ENCODE measurements at places on chromosomes 12 and 14.

DNA sequence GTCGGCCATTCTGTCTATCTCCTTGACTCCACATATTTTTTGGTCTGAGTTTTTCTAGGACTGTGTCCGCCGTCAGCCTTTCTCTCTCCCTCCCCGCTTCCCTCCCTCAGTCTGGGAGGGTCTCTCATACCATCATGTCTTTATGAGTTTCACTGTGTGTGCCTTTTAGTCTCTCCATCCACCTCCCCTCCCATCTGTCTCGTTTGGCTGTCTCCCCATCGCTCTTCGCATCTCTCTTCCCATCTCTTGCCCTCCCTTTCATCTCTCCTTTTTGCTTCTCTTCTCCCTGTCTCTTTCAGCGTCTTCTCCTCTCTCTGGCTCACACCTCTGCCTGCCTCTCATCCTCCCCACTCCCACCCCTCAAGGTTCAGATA is 6.9 kb upstream of the CISTR start:
- no peak for DNase-seq

DNA sequence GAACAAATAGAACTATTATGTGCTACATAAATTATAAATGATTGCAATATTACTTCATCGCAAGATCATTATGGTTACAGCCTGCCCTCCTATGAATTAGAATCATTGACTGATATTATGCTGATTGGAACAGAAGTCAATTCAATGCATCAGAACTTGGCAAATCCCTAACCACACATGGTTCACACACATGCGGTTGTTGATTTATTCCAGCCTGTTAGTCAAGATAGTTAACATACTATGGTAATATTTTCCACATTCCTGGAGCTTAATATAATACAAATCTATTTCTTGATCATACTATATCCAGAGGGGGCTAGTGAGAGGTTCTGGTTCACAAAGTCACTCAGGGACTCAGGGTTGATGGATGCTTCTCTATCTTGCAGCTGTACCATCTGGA is 9.7 kb upstream of the CACNA1C start:
- no peak for DNase-seq

DNA sequence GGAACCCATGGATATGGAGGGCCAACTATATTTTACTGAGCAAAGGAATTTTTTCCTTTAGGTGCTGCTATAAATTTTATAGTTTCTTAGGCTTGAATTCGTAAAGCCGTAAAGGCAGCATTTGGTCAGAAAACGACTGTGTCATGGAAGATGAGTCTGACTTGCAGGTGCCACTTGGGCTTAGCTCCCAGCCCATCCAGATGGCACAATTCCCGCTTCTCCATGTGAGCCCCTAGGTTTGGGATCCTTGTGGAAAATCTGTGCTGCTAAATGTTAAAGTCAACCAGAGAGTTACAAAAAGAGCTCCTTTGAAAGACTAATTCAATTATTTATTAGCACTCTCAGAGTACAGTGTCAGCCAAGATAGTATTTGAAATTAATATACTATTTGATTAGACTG is 120.1 kb upstream of the NPAS3 start:
- no peak for DNase-seq

GRCh38 chr14:60878536-60878935 is 102.3 kb downstream of the TRMT5 start:
- no peak for DNase-seq

DNA sequence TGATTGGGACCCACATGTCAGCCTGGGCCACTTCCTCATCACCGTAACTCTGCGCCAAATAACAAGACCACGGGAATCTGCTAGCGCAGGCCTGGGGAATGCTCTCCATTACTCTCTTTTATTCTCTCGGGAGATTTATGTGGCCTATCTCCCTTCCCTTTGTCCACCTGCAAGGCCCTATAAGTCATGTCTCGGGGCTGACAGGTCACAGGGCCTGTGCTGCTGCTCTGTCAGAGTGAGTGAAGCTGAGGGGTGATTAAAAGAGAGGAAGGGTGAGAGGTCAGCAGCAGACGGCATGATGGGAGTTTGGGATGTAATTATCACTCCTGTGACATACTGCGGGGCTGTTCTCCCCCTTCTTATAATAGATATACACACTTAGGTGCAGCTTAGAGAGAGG is 26.2 kb upstream of the GPATCH2L start:
- DNase-seq: no peak

GRCh38 chr14:56125772-56126636 is 7.8 kb downstream of the PELI2 start:
- no peak for DNase-seq

- DNase-seq: peak; percentile 27
These were observed 32.8 kb downstream of the ARID4A start for GRCh38 chr14:58331111-58331510.

DNA sequence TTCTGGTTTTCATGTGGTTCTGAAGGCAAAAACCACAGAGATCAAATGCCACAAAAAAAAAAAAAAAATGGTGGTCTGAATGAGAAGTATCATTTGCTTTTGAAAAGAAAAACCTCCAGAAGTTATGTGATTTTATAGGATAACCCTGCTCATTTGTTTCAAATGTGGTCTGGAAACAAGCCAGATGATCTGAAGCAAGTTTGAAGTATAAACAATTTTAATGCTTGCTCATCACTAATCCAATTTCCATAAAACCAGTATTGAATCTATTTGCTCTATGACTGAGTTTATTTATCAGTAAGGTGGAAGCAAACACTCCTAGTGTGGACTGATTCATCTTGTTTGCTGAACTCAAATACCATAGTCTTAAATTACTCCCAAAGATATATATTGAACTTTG is 407.3 kb upstream of the FLRT2 start:
- no peak for DNase-seq

- DNase-seq: no peak
These were observed 15.4 kb upstream of the ANKLE2 start for GRCh38 chr12:132776816-132777568.

DNA sequence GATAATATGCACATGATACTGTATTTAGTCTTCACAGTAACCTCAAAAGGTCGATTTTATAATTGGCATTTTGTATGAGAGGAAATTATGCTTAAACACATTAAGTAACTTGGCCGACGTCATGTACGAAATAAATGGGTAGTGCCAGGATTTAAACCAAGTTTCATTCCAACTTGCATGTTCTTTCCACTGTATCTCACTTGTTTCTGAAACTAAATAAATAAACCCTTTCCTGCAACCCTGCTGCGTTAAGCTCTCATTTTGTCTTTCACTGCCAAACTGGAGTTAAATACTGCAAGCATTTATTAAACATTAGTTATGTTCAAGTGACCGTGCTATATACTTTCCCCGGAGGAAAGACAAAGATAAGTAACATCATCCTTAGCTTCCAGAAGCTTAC is 293.9 kb upstream of the PRKD1 start:
- no peak for DNase-seq

DNA sequence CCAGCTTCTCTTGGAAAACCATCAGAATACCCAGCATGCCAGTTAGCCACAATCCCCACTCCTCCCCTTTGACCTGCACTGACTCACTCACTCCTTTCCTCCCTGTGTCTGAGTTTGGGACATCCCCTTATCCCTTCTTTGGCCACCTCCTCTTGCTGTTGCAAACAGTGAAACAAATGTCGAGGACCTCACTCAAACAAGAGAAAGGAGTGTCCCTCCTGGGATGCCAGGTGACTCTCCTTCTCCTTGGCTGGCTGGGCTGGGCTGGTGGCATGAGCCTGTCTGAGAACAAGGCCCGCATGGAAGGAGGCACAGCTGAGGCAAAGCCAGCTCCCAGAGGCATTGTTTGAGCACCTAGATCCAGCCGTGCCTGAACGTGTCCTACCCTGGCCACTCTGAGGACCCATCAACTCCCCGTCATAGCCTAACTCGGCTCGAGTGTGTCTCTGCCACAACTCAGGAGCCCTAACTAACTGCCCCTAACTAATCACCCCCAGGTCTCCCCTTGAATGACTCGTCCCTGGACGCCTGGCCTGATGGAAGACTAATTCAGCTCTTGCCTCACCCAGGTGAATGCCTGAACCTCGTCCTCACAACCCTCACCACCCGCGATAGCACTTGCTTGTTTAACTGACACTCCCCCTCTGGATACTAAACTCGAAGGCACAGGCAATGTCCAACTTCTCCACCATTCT is 43.0 kb downstream of the NCOR2 start:
- no peak for DNase-seq

DNA sequence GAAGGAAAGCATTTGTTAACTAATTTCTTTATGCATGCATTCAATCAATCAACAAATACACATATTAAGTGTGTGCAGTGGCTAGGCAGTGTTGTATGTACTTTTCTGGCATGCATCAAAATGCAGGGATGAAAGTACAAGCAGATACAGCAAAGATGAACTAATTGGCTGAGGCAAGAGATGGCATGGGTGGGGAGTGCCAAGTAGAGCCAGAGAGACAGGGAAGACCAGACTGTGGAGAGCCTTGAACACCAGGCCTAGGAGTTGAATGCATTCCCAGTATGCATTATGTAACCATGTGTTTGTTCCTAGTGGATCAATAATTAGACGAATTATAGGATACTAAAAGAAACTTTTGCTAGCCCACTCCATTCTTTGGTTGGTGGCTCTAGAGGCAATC is 17.3 kb upstream of the LMNTD1 start:
- DNase-seq: no peak

DNA sequence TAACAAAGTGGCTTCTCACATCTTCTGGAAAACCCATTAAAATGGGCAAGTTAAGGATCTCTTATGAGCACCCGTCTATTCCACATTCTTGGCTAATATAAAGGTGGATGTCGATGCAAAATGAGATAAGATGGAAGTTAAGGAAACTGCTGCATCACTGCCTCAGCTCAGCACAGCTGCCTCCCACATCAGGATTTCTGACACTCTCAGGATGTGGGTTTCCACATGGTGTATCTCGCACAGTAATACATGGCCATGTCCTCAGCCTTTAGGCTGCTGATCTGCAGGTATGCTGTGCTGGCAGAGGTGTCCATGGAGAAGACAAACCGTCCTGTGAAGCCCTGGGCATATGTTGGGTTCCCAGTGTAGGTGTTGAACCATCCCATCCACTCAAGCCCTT is 1348.0 kb downstream of the TMEM121 start:
- DNase-seq: no peak

DNA sequence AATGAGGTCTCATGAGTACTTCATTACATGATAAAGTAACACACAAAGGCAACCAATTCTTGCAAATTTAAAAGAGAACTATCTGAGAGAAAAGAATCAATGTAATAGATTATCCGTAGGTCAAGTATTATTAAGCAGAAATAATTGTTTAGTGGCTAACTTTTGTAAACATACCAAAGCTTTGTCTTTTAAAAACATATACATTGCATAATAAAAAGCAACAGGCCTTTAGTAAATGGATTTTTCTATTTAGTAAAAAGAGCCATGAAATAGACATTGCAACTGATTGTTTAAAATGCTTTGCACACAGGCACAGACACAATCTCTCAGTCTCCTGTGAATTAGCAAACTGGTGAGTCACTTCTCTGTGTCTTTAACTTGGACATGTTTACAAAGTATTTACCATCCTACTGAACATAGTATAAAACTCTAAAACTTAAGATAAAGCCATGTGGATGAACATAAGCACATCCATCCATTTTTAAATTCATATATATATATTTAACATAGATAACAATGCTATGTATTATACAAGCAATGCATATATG is 518.7 kb upstream of the MGAT4C start:
- DNase-seq: no peak

DNA sequence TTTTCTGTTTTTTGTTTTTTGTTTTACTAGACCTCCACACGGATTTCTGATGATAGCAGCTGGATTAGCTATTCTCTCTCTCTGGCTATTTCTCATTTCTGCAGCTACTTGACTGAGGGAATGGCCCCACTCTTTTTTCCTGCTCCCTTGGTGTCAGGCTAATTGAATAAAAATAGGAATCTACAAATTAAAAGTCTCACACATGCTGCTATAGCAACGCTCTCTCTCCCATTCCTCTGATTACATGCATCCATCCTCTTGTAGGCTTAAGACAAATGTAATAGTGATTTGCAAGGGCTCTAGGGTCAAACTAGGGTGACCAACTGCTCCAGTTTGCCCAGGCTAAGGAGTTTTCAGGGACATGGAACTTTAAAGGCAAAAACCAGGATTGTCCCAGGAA is 221.8 kb downstream of the PHLDA1 start:
- no peak for DNase-seq

- DNase-seq: no peak
These were observed 48.5 kb upstream of the MEG3 start for GRCh38 chr14:100777366-100777817.

- DNase-seq: no peak
These were observed 115.4 kb downstream of the ZFP36L1 start for GRCh38 chr14:68677476-68677875.

DNA sequence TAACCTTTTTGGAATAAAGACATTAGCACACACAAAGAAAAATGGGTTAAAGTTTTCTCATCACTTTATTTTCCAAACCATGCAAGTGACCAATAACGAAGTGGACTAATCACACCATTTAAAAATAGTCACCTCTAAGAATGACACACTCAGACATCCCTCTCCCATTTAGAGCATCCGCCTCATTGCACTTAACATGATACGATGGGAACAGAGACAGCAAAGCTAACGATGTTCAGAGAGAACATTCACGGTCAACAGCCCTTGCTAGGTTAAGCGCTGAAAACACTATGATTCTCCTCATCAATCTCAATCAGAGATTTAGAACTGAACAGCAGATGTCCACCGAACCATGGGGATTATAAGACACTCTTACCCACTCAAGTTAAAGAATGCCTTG is 35.8 kb downstream of the NIN start:
- DNase-seq: no peak

DNA sequence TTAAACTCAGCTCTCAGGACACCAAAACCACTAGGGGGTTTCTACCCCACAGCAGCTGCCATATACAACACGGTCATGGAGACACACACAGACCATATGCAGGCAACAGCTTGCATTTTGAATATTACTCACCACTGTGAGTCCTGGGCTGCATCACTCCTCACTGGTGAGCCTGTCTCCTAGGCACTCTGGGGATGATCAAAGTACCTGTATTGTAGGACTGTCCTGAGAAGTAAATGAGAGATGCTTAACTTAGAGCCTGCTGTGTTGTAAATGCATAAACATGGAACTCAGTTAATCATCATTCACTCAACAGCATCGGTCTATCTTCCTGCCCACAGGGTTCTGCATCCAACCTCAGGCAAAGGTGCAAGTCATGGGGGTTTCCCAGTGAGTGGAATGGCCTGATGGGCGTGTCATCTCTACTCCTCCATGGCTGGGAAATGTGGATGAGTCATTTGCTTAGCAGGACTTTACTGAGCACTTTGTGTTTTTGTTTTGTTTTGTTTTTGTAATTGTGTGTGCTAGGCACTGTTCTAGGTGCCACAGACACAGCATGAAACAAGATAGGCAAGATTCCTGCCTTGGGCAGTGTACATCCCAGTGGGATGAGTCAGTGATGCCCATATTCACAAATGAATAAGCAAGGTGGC is 1141.2 kb upstream of the TMEM132C start:
- DNase-seq: peak; percentile 12

DNA sequence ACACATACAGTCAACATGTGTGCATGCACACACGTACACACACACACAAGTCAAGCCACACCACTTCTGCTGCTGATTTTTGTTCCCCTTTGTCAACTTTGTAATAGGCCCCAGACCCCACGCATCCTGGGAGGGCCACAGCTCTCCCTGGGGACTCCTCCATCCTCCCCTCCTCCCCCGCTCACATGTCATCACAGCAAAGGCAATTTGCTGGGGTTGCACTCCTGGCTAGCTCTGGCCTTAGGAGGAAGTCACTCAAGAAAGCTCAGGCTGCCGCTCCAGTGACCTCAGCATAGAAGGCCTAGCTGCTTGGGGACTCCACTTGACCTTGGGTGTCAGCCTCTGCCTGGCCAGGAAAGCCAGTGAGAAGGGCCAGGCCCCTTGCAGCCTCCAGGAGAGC is 27.2 kb downstream of the NGB start:
- DNase-seq: no peak

GRCh38 chr12:127130506-127131124 is 1136.4 kb upstream of the TMEM132C start:
- DNase-seq: no peak

Data from HuH-7 (cell line).